Fibroblast of skin of abdomen (primary cell): ENCODE measurements at places on chromosomes 6 and 20.

DNA sequence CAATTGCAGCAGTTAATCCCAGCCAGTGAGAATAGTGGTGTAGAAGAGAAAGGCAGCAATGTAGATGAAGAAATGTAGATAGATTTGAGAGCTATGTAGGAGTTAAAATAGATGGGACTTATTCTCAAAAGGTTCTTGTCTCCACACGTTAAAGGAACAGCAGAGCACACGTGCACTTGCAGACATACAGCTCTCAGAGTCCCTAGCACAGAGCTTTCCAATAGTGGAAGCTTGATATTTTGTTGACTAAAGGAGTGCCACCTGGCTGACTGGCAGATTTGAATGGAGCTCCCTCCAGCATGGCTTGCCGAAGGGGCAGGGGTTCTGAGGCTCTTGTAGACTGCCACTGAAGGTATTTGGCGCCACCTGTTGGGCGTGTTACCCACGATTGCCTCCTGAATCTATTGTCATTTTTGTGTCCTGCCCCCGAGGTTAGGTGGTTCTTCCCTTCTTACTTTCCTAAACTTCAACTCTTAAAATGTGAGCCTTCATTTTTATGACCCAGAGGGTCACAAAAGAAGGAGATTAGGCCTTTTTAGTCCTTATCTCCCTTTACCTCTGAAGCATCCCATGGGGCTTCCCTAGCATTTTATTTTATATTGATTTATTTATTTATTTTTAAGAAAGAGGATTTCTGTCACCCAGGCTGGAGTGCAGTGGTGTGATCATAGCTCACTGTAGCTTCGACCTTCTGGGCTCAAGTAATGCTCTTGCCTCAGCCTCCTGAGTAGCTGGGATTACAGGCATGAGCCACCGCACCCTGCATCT, 16.4 kb downstream of the BRD2 start:
- DNase-seq = peak; percentile 78

DNA sequence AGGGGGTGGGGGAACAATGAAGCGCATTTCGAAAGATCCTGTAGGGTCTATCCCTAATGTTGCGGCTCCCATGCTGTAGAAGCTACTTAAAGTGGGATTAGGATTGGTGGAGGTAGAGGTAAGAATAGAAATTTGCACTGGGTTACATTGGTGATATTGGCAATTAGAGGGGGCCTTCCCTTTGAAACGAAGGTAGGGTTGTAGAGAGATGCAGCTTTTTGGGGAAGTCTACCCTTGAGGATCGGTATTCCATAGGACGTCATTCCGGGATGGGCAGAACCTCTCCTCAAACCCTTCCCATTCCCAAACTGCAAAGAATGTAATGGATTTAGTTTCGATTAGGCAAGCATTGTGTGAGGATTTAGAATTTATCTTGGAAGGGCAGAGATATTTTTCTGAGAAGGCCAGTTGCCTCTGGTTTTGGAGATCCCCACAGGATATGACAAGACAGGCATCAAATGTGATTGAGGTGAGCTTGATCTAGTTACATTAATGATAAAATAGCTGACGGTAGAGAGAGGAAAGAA, 5.4 kb upstream of the ZNFX1 start:
- no peak for DNase-seq

DNA sequence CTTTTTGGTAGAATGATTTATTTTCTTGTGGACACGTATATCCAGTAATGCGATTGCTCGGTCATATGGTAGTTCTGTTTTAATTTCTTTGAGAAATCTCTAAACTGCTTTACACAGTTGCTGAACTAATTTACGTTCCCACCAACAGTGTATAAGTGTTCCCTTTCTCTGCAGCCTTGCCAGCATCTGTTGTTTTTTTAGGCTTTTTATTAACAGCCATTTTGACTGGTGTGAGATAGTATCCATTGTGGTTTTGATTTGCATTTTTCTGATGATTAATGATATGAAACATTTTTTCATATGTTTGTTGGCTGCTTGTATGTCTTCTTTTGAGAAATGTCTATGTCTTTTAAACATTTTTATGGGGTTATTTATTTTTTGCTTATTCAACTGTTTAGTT, 196.7 kb downstream of the MOXD1 start:
- DNase-seq = peak; percentile 47

DNA sequence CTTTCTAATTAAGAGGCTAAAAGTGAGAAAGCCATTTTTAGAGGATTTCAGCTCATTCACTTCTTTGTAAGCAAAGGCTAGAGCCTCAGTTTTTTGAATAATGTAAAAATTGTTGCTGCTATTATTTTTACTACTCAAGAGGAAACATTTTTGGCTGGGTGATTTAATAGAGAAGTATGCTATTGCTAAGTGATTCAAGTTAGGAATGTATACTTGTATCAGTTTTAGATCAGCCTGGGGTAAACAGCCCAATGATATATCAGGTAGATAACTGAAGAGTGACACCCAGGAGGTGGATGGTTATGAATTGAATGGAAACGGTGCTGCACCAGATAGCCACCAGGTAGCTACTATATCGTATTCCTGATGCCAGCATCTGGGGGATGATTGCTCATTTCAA, 9.2 kb downstream of the QKI start:
- no peak for DNase-seq

DNA sequence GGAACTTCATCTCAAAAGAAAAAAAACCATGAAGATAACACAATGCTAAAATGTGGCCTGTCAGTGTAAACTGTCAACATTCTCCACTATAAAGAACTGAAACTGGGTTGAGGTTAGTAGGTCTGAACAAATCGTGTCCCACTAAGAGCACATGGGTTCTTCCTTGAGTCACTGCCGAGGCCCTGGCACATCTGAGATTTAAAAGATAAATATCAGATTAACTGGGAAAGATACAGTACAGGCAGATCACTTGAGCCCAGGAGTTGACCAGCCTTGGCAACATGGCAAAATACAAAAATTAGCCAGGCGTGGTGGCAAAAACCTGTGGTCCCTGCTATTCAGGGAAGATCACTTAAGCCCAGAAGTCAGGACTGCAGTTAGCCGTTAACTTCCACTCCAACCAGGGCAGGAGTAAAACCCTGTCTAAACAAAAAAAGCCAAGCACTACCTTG, 5.6 kb downstream of the EEF1A1 start:
- peak; percentile 38 for DNase-seq

DNA sequence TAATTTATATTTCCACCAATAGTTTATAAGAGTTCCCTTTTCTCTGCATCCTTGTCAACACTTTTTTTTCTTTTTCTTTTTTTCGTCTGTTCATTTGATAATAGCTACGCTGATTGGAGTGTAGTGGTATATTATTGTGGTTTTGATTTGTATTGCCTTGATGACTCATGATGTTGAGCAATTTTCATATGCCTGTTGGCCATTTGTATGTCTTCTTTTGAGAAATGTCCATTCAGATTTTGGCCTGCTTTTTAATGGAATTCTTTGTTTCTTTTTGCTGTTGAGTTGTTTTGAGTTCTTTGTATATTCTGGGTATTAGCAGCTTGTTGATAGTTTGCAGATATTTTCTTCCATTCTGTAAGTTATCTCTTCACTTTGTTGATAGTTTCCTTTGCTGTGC, 773.4 kb downstream of the KIF16B start:
- DNase-seq = peak; percentile 48

- peak; percentile 78 for DNase-seq
These were observed 38.0 kb downstream of the TMEM170B start for GRCh38 chr6:11575408-11576033.

DNA sequence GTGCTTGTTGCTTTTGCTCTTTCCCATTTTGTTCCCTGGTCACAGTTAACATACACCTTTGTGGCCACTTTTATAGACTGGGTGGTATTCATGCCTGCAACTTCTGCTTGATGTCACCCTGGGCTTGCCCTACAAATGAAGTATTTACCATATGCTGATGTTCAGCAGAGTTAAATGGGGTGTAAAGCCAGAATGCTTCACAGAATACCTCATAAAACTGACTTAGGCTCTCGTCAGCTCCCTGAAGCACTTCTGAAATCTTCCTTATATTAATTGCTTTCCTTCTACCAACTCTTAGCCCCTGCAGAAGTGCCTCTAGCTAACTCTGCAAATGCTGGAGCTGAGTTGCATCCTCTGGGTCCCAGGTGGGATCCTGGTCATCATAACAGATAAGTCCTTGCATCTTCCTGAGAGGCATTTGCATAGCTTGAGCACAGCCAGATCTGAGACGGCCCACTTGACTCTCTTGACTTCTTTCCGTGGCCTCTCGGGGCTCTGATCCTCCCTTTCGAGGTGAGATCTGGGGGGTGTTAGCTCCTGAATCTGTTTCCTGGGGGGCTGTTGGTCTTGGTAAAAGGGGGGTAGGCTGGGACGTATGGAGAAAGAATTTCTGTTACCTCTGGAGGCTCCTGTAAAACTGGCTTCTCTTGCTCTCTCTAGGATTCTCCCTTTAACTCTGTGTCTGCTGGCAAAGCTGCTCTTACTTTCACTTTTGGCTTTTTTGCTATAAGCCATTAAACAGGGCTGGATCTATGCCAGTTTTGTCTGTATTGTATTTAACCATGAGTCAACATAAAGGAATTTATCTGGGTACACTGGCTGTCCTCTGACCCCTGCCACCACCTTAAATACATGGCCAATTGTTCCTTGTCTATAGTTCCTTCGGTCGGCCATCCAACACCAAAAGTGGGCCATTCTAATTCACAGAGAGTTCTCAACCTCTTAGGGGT, 223.0 kb upstream of the SYNCRIP start:
- DNase-seq = peak; percentile 47

DNA sequence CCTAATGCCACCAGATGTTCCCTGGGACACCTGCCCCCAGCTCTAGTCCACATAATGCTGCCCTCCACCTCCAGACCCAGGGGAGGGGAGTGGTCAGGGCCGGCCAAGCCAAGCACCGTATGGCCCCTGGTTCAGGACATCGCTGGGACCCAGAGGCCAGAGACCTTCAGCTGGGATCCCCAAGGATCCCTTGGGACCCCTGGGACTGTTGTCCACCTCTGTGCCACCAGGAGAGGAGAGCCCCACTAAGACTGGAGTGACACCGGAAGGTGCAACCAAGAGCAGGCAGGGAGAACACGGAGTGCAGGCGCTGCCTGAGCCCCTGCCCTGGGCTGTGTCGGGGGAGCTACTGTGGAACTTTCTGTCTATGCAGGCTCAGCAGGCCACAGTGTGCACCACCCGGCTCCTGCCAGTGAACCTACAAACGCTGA, 43.6 kb downstream of the CTCFL start:
- DNase-seq = no peak

DNA sequence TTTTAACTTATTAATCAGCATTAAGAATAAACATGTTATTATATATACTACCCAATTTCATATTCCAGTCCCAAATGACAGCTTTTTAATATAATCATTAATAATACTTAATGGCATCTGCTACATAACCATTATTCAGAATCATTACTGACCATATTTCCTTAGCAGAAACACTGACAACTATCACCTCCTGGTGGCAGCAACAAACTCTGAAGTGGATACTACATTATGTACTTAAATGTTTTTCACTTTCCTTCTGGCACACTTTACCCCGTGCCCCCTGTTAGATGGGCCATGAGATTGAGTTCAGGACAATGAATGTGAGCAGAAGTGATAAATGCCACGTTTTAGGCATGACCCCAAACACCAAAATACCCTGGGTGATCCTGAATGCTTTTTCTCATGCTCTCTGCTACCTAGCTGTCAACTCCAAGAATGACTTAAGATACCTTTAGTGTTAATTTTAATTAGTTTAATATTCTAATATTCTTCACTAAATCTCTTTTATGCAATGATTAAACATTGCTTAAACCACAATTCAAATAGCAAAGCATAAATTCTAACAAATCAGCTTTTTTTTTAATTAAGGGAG, 77.1 kb downstream of the LMBRD1 start:
- peak; percentile 29 for DNase-seq

DNA sequence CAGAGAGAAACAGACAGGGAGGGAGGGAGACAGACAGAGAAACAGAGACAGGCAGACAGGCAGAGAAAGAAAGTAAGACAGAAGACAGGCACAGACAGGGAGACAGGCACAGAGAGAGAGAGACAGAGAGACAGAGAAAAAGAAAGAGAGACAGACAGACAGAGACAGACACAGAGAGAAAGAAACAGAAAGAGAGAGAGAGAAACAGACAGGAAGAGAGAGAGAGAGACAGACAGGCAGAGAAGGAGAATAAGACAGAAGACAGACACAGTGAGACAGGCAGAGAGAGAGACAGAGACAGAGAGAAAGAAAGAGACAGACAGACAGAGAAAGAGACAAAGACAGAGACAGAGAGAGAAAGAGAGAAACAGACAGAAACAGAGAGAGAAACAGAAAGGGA, 754.8 kb upstream of the DEFB115 start:
- no peak for DNase-seq

DNA sequence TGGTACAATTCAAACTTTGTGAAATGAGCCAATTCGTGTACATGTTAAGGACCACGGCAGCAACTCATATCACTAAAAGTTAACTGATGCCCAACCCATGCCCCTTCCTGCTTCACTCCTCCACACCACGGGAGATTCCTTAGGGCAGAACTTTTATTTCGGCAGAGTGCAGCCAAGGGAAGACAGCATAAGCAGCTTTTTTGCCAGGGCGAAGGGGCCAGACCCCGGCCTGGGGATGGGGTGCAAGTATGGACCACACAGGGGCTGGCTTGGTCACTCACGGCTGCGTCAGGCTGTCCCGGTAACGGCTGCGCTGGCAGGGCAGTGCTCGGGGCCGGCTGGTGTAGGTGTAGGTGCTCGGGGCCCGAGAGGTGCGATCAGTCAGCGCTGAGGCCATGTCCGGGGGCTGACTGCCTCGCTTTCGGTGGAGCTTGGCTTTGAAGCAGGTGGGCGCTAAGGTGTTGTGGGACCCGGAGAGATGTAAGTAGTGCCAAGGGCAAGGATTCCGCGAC, 792 bp downstream of the RSPH3 start:
- DNase-seq = peak; percentile 2

- no peak for DNase-seq
These were observed 64.9 kb downstream of the FNDC1 start for GRCh38 chr6:159234102-159234553.

- no peak for DNase-seq
These were observed 242.3 kb upstream of the SUPT3H start for GRCh38 chr6:45619994-45620471.

DNA sequence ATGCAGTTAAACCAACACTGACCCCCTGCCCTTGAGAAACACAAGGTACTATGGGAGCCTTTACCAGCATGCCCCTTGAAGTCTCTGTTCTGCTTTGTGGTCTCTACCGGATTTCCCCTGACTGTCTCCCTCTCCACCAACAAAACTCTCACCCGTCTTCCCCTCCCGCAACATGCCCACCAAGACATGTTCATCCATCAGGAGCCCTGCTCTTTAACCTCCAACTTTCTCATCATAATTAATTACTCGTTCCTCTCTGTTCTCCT, 1.1 kb downstream of the ZNF165 start:
- no peak for DNase-seq

DNA sequence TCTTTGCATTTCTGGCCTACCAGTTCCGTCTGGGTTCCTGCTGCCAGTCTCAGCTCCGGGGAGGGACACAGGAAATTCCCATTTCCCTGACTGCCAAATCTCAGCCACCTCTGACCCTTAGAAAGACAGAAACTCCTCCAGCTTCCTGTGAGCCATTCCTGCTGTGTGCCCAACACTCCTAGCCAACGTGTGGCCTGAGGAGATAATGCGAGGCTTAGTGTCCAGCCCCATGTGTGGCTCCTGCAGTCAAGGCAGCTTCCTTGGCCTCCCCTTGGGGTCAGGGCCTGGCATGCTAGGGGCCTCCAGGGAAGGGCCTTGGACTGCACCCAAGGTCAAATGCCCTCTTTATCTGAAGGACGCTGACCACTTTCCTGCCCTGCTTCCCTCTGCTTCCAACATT, 45.1 kb downstream of the MAFB start:
- DNase-seq = no peak
